Stimulated activated CD8-positive, alpha-beta memory T cell treated with anti-CD3 and anti-CD28 coated beads, Interleukin-4, amount 100 ng/mL, for 1 hour (primary cell): ENCODE measurements at places on chromosomes 5 and 9.

DNA sequence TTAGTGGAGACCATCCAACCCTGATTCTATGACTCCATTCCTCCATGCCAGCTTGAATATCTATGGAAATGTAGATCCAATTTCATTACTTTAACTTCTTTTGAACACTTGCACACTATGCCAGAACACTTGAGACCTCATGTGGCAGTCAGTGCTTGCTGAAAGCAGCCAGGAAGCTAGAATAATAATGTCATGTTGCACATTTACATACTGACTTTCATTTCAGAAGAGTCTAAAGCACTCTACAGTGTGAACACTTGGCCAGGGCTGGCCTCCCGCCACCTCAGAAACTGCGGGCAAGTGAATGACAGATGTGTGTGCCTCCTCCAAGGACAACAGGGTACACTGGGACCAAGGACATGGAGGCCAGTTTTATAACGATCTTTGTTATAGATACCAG lies 97.3 kb downstream of the SLF1 start:
- DNase-seq = no peak

- no peak for DNase-seq
Observed at GRCh38 chr9:136233411-136233810, 12.2 kb downstream of the QSOX2 start.

GRCh38 chr9:136310273-136311030 lies 6.6 kb upstream of the CCDC187 start:
- DNase-seq = no peak

DNA sequence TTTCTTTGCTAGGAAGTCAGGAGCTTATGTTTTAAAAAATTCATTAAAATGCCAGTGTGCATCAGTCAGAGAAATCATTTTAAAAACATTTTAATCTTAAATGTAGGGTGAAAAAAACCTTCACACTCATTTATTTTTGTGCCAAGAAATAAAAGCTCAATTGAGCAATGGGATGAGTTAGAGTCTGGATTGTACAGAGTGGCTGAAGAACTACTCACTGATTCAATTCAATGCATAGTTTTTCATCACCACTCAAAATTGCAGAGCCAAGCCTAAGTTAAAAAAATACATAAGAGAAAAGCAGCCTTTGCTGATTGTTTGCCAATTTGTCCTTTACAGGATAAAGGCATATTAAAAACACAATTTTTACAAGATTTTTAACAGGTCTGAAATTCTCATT lies 168.2 kb upstream of the DMRTA1 start:
- DNase-seq = no peak

DNA sequence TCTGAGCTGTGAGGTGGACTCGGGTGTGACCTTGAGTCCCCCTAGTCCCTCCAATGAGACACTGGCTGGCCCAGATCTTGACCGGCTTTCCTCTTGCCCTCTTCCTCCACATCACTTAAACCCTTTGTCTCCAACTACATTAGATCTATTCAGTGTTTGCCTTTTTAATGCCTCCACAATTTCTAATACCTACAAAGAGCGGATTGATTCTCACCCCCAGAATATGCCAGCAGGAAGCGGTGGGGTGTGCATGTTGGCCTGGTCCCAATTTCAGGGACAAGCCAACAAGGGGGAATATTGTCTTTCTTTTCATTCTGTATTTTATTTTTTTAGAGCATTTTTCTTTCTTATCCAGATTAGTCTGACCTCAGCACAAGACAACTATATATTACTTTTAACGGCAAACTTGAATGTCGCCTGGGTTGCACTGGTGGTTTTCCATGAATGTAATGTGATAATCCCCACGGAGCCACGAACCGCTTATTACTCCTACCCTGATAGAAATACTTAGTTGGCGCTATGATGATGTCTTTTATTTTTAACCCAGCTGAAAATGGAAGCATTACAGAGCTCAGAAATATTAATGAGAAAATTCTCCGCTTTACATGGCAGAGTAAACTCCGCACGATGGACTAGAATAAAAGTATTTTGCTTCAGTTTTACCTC lies 68.5 kb upstream of the MYO10 start:
- no peak for DNase-seq

- no peak for DNase-seq
Observed at GRCh38 chr9:32502464-32502863, 23.5 kb downstream of the RIGI start.

GRCh38 chr5:160342413-160342941 lies 27.9 kb downstream of the C1QTNF2 start:
- DNase-seq = no peak

- no peak for DNase-seq
Observed at GRCh38 chr5:139131062-139131461, 67.1 kb downstream of the SIL1 start.

DNA sequence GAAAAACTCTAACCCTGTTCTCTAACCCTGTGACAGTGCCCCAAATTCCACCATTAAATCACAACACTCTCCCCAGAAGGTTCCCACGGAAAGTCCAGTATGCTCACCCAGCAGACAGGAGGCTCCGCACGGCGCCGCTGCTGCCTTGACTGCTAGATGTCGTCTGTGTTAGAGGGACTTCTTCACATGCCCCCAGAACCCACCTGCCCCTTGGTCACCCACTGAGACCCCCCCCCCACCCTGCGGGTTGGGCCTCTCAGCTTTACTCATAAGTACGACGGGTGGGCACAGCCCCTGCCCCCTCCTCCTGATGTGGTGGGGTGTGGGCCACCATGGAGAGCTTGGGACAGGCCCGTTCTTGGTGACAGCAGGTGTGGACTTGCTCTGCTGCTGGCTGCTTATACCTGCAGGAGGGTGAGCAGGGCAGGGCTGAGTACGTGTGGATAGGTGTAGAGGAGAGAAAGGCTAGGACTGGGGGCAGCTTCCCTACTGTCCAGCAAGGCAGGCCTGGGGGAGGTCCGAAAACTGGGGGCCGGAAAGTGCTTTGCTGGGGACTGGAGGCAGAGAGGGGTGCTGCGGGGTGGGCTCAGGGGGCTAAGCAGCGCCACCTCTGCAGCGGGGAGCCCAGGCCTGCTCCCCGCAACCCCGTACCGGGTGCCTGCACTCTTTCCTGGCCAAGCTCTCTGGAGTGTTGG lies 57.5 kb upstream of the OLFM1 start:
- no peak for DNase-seq

- no peak for DNase-seq
Observed at GRCh38 chr5:149870232-149870631, 74.4 kb downstream of the PDE6A start.
